Vagina (tissue), 2 donors: ENCODE measurements at places on chromosomes 3 and 15. TPM values are rescaled to one million over a fixed set of nuclear protein-coding genes. Genes with fewer than 3 reads are reported as not detected.

Gene LSMEM2
- not detected for total RNA-seq

Gene SCG3
- total RNA-seq: 1.5 TPM

Gene ZBTB47
- 47.9 TPM for total RNA-seq

Gene SLC28A2
- not detected for total RNA-seq

Gene CDAN1
- 10.3 TPM for total RNA-seq

Gene EDEM1
- total RNA-seq: 30.9 TPM

Gene DPPA2
- not detected for total RNA-seq

Gene SEMA3F
- total RNA-seq: 78.1 TPM

Gene FHIT
- total RNA-seq: 7.9 TPM

Gene AHSG
- not detected for total RNA-seq

Gene RLBP1
- not detected for total RNA-seq

Gene C3orf18
- 10.8 TPM for total RNA-seq

Gene CDHR4
- not detected for total RNA-seq

DNA sequence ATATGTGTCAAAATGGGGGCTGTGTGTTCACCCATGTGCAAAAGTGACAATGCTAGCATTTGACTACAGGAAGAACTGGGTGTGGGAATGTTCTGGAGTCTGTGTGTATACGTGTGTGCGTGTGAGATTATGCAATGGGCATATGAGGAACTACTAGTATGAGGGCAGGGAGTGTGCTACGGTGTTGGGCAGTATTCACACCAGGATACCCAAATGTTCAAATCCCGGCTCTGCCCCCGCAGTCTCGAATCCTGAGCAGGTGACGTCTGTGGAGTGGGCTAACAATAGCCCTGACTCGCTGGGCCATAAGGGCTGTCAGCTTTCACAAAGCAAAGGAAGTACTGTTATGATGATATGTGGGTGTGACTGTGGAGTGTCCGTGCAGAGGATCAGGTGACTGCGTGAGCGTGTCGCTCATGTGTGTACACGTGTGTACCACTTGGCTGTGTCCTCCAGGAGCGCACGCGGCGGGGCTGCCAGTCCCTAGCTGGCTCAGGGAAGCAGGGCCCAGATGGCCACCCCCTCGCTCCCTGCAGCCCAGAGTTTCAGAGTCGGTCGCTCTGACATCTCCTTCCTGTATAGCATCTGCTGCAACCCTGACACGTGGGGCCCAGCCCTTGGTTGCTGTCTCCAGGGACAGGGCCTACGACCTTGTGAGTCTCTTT, 27.2 kb downstream of the IQSEC1 start:
- H3K36me3 ChIP-seq: no peaks in the 10 kb centered on the region
- no peak overlapping the region for H3K27ac ChIP-seq
- no peaks in the 10 kb centered on the region for H3K4me1 ChIP-seq
- no peak overlapping the region for H3K4me3 ChIP-seq

DNA sequence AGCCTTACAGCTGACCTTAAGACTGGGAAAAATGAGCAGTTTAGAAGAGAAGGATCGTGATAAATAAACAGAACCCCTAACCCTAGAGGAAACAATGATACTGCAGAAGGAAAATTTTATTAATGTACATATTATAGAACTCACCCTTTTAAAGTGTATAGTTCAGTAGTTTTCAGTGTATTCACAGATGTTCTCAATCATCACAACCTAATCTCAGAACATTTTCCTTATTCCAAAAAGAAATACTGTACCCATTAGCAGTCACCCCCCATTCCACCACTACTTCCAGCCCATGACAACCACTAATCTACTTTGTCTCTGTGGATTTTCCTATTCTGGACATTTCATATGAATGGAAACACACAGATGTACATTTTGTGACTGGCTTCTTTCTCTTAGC, 90.2 kb upstream of the AGTR1 start:
- no peak for DNase-seq
- H3K4me1 ChIP-seq: no peaks in the 10 kb centered on the region
- H3K36me3 ChIP-seq: no peaks in the 10 kb centered on the region
- no peak overlapping the region for H3K4me3 ChIP-seq
- no peak overlapping the region for H3K27ac ChIP-seq

GRCh38 chr15:96353930-96354730, 23.6 kb downstream of the NR2F2 start:
- peaks cover 49% of the 10 kb centered on the region for H3K4me1 ChIP-seq
- peak; percentile 72 for DNase-seq
- H3K27me3 ChIP-seq: no peaks in the 10 kb centered on the region
- no peaks in the 10 kb centered on the region for H3K36me3 ChIP-seq
- H3K4me3 ChIP-seq: peak overlapping the region; percentile 59

DNA sequence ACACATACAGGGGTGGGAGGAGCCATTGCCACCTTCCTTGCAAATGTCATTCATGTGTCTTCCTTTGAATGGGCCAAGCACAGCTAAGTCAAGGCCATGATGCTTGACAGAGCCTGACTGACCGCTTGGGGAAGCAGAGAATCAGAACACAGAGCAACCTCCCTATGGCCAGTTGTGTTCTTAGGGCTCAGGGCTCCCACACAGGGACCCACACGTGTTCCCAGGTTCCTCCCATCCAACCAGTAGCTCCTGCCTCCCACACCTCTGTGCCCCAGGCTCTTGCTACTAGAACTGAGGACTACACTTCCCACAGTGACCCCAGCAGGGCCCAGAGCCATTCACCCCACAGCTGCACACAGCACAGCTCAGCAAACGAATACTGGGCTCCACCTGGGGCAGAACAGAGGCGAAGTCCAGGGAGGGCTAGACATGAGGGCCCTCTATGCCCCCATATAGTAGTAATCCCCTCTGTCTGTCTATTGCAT, 42.9 kb downstream of the KLF15 start:
- H3K4me3 ChIP-seq: no peak overlapping the region
- H3K4me1 ChIP-seq: no peaks in the 10 kb centered on the region
- peak; percentile 94 for DNase-seq
- H3K27ac ChIP-seq: no peak overlapping the region

GRCh38 chr15:50665938-50666337, 20.7 kb downstream of the TRPM7 start:
- no peak overlapping the region for H3K4me3 ChIP-seq
- H3K27me3 ChIP-seq: no peaks in the 10 kb centered on the region
- H3K36me3 ChIP-seq: no peaks in the 10 kb centered on the region
- H3K27ac ChIP-seq: no peak overlapping the region

GRCh38 chr15:88607951-88608350, 13.2 kb upstream of the AEN start:
- H3K36me3 ChIP-seq: no peaks in the 10 kb centered on the region
- no peak for DNase-seq
- H3K4me1 ChIP-seq: peaks cover 5% of the 10 kb centered on the region
- no peak overlapping the region for H3K4me3 ChIP-seq

DNA sequence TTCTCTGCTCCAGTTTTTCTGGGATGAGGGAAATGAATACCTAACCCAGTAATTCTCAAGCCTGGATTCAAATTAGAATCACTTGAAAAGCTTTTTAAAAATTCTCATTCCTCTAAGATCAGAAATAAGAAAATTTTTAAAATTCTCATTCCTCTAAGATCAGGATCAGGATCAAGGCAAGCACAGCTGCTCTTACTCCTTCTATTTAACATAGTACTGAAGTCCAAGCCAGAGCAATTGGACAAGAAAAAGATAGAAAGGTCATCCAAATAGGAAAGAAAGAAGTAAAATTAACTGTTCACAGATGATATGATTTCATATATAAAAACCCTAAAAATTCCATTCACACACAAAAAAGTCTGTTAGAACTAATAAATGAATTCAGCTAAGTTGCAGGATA, 24.2 kb upstream of the CLRN1 start:
- H3K4me1 ChIP-seq: no peaks in the 10 kb centered on the region
- no peak for DNase-seq
- no peaks in the 10 kb centered on the region for H3K27me3 ChIP-seq
- no peak overlapping the region for H3K27ac ChIP-seq
- H3K4me3 ChIP-seq: no peak overlapping the region
- H3K36me3 ChIP-seq: no peaks in the 10 kb centered on the region

- H3K27ac ChIP-seq: no peak overlapping the region
- no peaks in the 10 kb centered on the region for H3K4me1 ChIP-seq
- H3K27me3 ChIP-seq: no peaks in the 10 kb centered on the region
- no peaks in the 10 kb centered on the region for H3K36me3 ChIP-seq
- DNase-seq: no peak
- H3K4me3 ChIP-seq: no peak overlapping the region
These were observed 12.4 kb downstream of the RETNLB start for GRCh38 chr3:108744762-108745161.

- DNase-seq: no peak
- peaks cover 5% of the 10 kb centered on the region for H3K4me1 ChIP-seq
- H3K36me3 ChIP-seq: no peaks in the 10 kb centered on the region
- H3K27ac ChIP-seq: no peak overlapping the region
- H3K27me3 ChIP-seq: no peaks in the 10 kb centered on the region
These were observed 9.3 kb downstream of the COLQ start for GRCh38 chr3:15512166-15512565.

- no peak overlapping the region for H3K4me3 ChIP-seq
- H3K27me3 ChIP-seq: no peaks in the 10 kb centered on the region
- H3K27ac ChIP-seq: peak overlapping the region; percentile 89
- H3K4me1 ChIP-seq: peaks cover 58% of the 10 kb centered on the region
- H3K36me3 ChIP-seq: no peaks in the 10 kb centered on the region
These were observed 62.6 kb downstream of the DUT start for GRCh38 chr15:48393645-48394506.

GRCh38 chr15:60967728-60968127, 261.4 kb downstream of the RORA start:
- no peaks in the 10 kb centered on the region for H3K27me3 ChIP-seq
- H3K4me3 ChIP-seq: no peak overlapping the region
- no peak overlapping the region for H3K27ac ChIP-seq
- peaks cover 25% of the 10 kb centered on the region for H3K4me1 ChIP-seq
- H3K36me3 ChIP-seq: no peaks in the 10 kb centered on the region

GRCh38 chr3:179528772-179529171, 34.0 kb upstream of the ACTL6A start:
- no peak overlapping the region for H3K4me3 ChIP-seq
- no peaks in the 10 kb centered on the region for H3K27me3 ChIP-seq
- H3K36me3 ChIP-seq: no peaks in the 10 kb centered on the region
- no peak overlapping the region for H3K27ac ChIP-seq
- peaks cover 12% of the 10 kb centered on the region for H3K4me1 ChIP-seq

- no peak overlapping the region for H3K27ac ChIP-seq
- no peak for DNase-seq
- H3K27me3 ChIP-seq: no peaks in the 10 kb centered on the region
- H3K36me3 ChIP-seq: no peaks in the 10 kb centered on the region
- H3K4me3 ChIP-seq: no peak overlapping the region
These were observed 2.5 kb upstream of the HTR3C start for GRCh38 chr3:184050217-184050847.

GRCh38 chr3:105585-105984, 91.0 kb upstream of the CHL1 start:
- H3K27me3 ChIP-seq: no peaks in the 10 kb centered on the region
- no peak for DNase-seq
- H3K36me3 ChIP-seq: no peaks in the 10 kb centered on the region
- H3K27ac ChIP-seq: no peak overlapping the region
- no peak overlapping the region for H3K4me3 ChIP-seq

GRCh38 chr3:124636863-124637296, 93.4 kb upstream of the UMPS start:
- no peaks in the 10 kb centered on the region for H3K4me1 ChIP-seq
- H3K4me3 ChIP-seq: no peak overlapping the region
- H3K36me3 ChIP-seq: no peaks in the 10 kb centered on the region
- no peak for DNase-seq
- H3K27ac ChIP-seq: no peak overlapping the region
- H3K27me3 ChIP-seq: no peaks in the 10 kb centered on the region

GRCh38 chr3:182797876-182798275, 4.6 kb downstream of the ATP11B start:
- H3K27ac ChIP-seq: no peak overlapping the region
- H3K36me3 ChIP-seq: no peaks in the 10 kb centered on the region
- no peaks in the 10 kb centered on the region for H3K27me3 ChIP-seq
- no peak for DNase-seq
- H3K4me3 ChIP-seq: no peak overlapping the region
